ENCODE measurements at places on chromosomes 4 and X. TPM values are rescaled to one million over a fixed set of nuclear protein-coding genes. Genes with fewer than 3 reads are reported as not detected.
A peak's percentile ranks its signal among the peaks of the same experiment; 100 is the strongest.

Gene XPNPEP2
- 0.12 TPM for polyA plus RNA-seq

Gene FHDC1
- polyA plus RNA-seq = not detected

DNA sequence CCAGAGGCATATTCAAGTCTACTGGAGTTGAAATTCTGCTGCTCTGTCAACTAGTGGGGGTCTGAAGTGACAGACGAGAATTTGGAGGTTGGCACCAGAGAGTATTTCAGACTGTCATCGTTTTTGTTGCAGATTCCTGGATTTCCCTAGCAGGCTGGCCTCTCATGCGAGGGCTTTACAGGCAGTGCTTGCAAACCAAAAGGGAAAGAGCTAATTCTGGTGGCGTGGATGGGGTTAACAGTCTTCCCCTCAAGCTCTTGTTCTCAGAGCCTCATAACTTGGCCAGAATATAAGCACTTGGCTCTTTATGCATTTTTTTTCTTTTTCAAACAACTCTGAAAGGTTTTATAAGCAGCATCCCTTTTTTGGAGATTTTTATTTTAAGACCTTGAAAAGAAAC is at the start of gene SPARCL1:
TSS of gene SPARCL1 (minus strand) at position 190 of the 400 bp plus-strand sequence. CDS start 29,802 bp downstream, outside the sequence.
- H3K27ac ChIP-seq = peak within 1 kb of the TSS; percentile 37
- no peak within 1 kb of the TSS for H3K4me3 ChIP-seq
- H3K4me1 ChIP-seq = no peaks in the 10 kb centered on the region
- H3K36me3 ChIP-seq = peaks cover 3% of the 10 kb centered on the region

- no peaks in the 10 kb centered on the region for H3K36me3 ChIP-seq
- no peak overlapping the region for H3K27ac ChIP-seq
- no peaks in the 10 kb centered on the region for H3K27me3 ChIP-seq
These were observed 188.6 kb downstream of the PRDM5 start for GRCh38 chr4:120733968-120734367.

All from naive B cell (primary cell).